B cell (primary cell): ENCODE measurements at places on chromosomes 3 and 15.

GRCh38 chr15:52509500-52510245 is 19.0 kb downstream of the MYO5A start:
- no peaks in the 10 kb centered on the region for H3K4me1 ChIP-seq
- no peaks in the 10 kb centered on the region for H3K27me3 ChIP-seq
- H3K4me3 ChIP-seq: no peak overlapping the region
- DNase-seq: no peak
- no peaks in the 10 kb centered on the region for H3K36me3 ChIP-seq

GRCh38 chr3:9422712-9423424 is 25.5 kb downstream of the SETD5 start:
- H3K4me1 ChIP-seq: no peaks in the 10 kb centered on the region
- H3K36me3 ChIP-seq: peaks cover 6% of the 10 kb centered on the region
- peak; percentile 50 for DNase-seq
- no peak overlapping the region for H3K4me3 ChIP-seq
- no peaks in the 10 kb centered on the region for H3K27me3 ChIP-seq

DNA sequence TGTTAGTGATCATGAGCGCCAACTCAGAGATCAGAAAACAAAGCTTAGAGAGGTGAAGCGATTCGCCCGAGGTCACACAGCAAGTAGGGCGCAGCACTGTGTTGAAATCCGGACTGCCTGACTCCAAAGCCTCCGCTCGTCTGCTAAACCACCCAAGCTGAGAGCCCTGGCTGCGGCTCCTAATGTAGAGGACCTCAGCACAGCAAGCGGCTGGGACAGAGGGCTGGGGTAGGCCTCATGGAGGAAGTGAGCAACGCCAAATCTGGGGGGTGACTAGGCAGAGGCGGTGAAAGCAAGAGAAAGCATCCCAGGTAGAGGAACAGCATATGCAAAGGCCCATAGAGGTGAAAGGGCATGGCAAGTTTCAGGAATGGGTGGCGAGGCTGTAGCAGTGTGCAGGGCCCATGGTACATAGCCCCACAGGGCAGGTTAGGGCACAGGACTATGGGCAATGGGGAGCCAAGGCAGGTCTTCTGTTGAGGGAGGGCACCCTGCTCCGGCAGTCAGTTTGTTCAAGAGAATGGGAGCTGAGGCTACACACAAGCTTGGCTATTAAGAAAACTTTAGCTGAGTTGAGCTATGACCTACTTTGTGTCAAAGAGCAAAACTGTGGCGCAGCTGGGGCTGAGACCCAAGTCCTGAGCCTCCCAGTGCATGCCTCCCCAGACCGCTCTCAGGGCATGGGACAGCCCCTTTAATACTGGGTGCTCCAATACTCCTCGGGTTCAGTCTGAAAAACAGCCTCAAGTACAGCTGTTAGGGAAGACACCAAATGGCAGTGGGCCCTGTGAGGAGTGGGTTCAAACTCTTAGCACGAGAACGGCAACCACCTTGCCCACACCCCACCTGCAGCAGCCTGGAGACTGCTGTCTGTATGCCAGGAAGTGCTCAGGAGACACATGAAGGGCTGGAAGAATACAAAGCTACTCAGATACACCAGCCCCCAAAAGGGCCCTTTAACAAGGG is 988 bp upstream of the CFAP92 start:
- peaks cover 42% of the 10 kb centered on the region for H3K27me3 ChIP-seq
- H3K4me3 ChIP-seq: no peak overlapping the region
- DNase-seq: no peak
- H3K4me1 ChIP-seq: peaks cover 20% of the 10 kb centered on the region
- H3K27ac ChIP-seq: no peak overlapping the region

GRCh38 chr3:135549928-135550494 is 415.5 kb upstream of the PPP2R3A start:
- no peaks in the 10 kb centered on the region for H3K36me3 ChIP-seq
- H3K4me1 ChIP-seq: no peaks in the 10 kb centered on the region
- no peak overlapping the region for H3K27ac ChIP-seq
- H3K27me3 ChIP-seq: no peaks in the 10 kb centered on the region

GRCh38 chr15:49927189-49927861 is 191.7 kb downstream of the ATP8B4 start:
- H3K4me3 ChIP-seq: no peak overlapping the region
- H3K27me3 ChIP-seq: no peaks in the 10 kb centered on the region
- no peak for DNase-seq

DNA sequence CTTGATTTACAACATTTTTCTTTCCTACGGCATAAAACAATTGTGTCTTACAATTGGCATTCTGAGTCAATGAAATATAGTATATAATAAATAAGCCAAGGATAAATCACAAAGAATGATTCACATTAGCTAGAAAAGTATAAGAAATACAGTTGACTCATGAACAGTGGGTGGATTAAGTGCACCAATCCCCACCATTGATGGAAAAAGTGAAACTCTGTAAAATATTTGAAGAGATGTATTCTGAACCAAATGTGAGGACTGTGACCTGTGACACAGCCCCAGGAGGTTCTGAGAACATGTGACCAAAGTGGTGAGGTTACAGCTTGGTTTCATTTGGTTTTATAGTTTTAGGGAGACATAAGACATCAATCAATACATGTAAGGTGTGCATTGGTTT is 227.5 kb downstream of the ALCAM start:
- no peaks in the 10 kb centered on the region for H3K27me3 ChIP-seq
- H3K4me3 ChIP-seq: no peak overlapping the region
- H3K36me3 ChIP-seq: no peaks in the 10 kb centered on the region
- H3K27ac ChIP-seq: no peak overlapping the region
- H3K4me1 ChIP-seq: no peaks in the 10 kb centered on the region
- no peak for DNase-seq

- H3K36me3 ChIP-seq: no peaks in the 10 kb centered on the region
- no peak for DNase-seq
- no peak overlapping the region for H3K4me3 ChIP-seq
- H3K27ac ChIP-seq: no peak overlapping the region
- peaks cover 5% of the 10 kb centered on the region for H3K27me3 ChIP-seq
These were observed 111.0 kb upstream of the MANF start for GRCh38 chr3:51274052-51274451.

GRCh38 chr15:99127773-99128172 is 22.9 kb downstream of the SYNM start:
- peaks cover 3% of the 10 kb centered on the region for H3K27me3 ChIP-seq
- H3K27ac ChIP-seq: no peak overlapping the region
- no peak for DNase-seq

GRCh38 chr15:92903631-92903965 is 3.5 kb downstream of the CHD2 start:
- H3K36me3 ChIP-seq: peaks cover 2% of the 10 kb centered on the region
- DNase-seq: no peak
- H3K27me3 ChIP-seq: no peaks in the 10 kb centered on the region
- H3K27ac ChIP-seq: peak overlapping the region; percentile 95
- H3K4me3 ChIP-seq: peak overlapping the region; percentile 98

DNA sequence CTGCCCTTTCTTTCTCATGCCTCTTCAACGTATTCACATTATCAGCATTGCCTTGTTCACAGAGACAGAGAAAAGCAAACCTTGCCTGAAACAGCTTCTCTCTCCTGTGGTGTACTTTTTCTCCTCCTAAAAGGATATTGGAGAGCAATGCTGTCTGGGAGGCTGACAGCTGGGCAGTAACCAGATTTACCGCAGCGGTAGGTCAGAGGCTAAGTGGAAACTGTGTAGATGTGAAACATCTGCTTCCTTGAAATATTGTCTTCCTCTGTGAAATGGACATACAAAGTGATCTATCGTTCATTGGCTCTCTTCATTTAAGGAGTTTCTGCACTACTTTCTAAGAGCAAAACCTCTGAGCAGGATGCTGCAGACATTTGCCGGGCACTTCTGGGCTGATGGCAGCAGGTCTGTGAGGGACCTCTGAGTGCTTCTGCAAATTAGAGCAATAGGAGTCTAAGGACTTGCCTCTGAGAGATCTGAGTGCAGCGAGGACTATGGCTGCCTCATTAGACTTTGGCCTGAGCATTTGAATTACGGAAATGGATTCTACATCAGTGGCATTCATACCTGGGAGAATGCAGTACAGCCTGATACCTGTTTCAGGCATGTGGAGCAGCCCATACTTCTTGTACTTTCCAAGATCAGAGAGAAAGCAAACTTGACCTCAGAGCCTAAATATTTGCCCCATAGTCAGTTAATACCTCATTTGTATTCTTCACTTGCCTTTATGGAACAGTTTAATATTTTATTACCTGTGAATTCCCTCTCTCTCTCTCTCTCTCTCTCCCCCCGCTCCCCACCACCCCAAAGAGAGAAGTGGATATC is 260.5 kb upstream of the TPRG1 start:
- no peaks in the 10 kb centered on the region for H3K36me3 ChIP-seq
- H3K27ac ChIP-seq: no peak overlapping the region
- peaks cover 1% of the 10 kb centered on the region for H3K4me1 ChIP-seq
- H3K27me3 ChIP-seq: no peaks in the 10 kb centered on the region
- H3K4me3 ChIP-seq: no peak overlapping the region
- DNase-seq: no peak

DNA sequence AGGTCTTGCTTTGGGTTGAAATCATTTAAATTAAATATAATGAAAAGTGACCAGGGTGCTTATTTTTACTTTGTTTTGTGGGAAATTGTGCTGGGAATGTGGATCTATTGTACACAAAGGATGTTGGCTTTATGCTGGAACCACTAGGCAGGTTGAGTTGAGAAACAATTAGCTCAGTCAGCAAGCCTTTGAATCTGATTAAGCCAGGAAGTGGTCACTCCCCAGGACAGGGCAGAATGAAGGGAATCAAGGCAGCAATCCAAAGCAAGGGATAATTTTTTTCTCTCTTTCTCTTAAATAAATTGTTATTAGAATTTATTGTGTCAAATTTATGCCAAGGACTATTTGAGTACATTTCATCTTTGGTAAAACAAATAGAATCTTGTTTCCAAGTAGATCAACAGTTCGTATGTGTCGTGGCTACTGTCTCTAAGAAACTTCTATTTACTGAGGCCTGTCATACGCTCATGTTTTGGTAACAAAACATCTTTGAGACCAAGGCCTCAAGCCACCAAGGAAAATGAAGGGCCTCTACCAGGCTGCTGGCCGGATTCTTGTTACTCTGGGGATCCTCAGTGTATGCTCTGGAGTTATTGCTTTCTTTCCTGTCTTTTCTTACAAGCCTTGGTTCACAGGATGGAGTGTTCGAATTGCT is at the start of gene TMEM212:
TMEM212 (plus strand) TSS at position 486 of the 655 bp plus-strand sequence; CDS start at position 521, 35 bp downstream.
- no peak for DNase-seq
- no peaks in the 10 kb centered on the region for H3K4me1 ChIP-seq
- H3K27ac ChIP-seq: no peak within 1 kb of the TSS
- no peaks in the 10 kb centered on the region for H3K36me3 ChIP-seq
- no peaks in the 10 kb centered on the region for H3K27me3 ChIP-seq

- no peak overlapping the region for H3K4me3 ChIP-seq
- no peak overlapping the region for H3K27ac ChIP-seq
- no peaks in the 10 kb centered on the region for H3K4me1 ChIP-seq
- DNase-seq: no peak
- no peaks in the 10 kb centered on the region for H3K27me3 ChIP-seq
- H3K36me3 ChIP-seq: peaks cover 76% of the 10 kb centered on the region
These were observed 135.0 kb downstream of the LRRK1 start for GRCh38 chr15:101054116-101054515.

DNA sequence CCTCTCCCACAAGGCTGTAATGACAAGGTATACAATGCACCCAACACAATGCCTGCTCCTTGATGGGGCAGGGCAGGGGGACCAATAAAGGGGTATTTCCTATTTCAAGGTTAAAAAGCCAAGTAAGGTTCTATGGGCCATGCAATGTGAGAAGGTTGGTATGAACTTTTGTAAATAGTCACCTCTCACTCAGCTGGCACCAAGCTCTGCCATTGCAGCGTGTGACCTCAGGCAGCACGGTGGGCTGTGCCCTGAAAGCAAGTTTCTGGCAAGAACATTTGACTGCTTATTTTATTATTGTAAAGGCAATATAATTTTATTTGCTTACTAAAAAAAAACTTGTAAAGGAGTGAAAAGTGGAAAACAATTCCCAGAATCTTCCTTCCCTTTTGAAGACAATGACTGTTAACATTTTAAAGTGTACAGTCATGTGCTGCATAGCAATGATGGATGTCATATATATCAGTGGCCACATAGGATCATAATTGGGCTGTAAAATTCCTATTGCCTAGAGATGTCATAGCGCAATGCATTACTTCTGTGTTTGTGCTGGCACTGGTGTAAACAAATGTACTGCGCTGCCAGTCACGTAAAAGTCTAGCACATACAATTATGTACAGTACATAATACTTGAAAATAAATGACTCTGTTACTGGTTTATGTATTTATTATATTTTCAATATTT is 167.3 kb upstream of the RORA start:
- no peak for DNase-seq
- H3K27me3 ChIP-seq: no peaks in the 10 kb centered on the region
- no peak overlapping the region for H3K27ac ChIP-seq

- DNase-seq: no peak
- no peaks in the 10 kb centered on the region for H3K27me3 ChIP-seq
- no peak overlapping the region for H3K27ac ChIP-seq
- H3K4me3 ChIP-seq: no peak overlapping the region
These were observed 132.7 kb upstream of the TPRG1 start for GRCh38 chr3:189038773-189039745.

DNA sequence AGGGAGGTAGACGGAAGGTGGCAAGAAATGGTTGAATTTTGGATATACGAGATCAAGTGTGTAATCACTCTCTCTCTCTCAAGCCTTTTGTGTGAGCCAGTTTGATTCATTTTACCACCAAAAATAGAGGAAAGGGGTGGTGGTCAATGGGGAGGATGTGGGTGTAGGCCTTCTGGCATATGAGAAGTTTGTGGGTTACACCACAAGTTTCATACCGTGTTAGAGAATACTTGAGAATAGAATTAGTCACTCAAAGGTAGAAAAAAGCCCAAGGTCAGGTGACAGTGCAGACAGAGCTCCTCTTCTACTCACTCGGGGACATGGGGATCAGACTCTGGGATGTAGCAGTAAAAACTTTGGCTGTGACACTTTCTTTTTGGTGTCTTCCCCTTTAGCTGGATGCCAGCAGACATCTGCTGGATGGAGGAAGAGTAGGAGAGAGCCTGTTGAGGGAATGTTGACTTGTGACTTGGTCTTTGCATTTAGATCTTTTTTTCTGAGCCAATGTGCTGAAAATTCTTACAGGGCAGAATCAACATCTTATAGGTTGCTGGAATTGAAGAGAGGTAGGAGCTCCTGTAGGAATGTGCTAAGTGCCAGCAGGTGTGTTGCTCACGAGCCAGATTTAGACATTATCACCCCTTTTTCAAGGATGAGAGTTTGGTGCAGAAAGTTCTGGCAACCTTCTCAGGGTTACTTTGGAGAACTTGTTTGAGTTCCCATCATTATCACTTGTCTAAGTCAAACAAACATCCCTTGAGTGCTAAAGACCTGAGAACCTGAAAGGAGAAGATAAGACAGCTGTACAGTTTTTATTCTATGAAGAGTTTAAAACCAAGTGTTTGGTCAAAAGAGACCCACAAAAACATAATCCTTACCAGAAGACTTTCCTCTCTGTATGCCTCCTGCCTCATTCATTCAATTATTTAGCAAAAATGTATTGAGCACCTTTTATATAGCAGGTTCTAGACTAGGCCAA is 43.9 kb upstream of the RYK start:
- DNase-seq: peak; percentile 27
- H3K36me3 ChIP-seq: no peaks in the 10 kb centered on the region

- no peaks in the 10 kb centered on the region for H3K4me1 ChIP-seq
- H3K27me3 ChIP-seq: no peaks in the 10 kb centered on the region
- no peak overlapping the region for H3K27ac ChIP-seq
- no peaks in the 10 kb centered on the region for H3K36me3 ChIP-seq
These were observed 247.9 kb downstream of the NR2F2 start for GRCh38 chr15:96578393-96578792.
